Iris pigment epithelial cell (primary cell): ENCODE measurements at places on chromosomes 13 and 19.
A peak's percentile ranks its signal among the peaks of the same experiment; 100 is the strongest.

GRCh38 chr13:51361106-51361505 is 21.6 kb downstream of the SERPINE3 start:
- no peak for DNase-seq

DNA sequence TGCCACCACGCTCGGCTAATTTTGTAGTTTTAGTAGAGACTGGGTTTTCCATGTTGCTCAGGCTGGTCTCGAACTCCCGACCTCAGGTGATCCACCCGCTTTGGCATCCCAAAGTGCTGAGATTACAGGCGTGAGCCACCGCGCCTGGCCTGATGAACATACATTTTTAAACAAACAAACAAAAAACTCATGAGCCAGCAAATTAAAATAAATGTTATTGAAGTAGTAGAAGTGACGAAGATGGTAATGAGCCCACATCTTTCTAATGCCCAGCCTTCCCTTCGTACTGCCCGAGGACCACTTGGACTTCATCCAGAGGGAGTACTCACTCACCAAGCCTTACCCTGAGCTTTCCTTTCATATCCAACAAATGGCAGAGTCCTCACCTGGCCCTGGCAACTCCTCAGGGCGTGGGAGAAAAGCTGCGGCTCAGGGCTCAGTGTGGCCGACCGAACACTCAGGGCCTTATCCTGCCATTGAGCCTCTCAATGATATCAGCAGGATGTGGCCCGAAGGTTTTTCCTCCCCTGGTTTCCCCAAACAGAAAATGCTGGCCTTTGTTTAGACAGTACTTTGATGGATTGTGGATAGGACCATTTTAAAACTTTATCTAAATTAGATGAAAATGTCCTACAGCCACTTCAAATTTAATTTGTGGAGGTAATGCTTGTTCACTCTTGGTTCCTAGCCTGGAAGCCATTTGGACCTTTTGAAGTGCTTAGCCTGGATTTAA is 22.8 kb upstream of the ABCC4 start:
- DNase-seq, result no peak

DNA sequence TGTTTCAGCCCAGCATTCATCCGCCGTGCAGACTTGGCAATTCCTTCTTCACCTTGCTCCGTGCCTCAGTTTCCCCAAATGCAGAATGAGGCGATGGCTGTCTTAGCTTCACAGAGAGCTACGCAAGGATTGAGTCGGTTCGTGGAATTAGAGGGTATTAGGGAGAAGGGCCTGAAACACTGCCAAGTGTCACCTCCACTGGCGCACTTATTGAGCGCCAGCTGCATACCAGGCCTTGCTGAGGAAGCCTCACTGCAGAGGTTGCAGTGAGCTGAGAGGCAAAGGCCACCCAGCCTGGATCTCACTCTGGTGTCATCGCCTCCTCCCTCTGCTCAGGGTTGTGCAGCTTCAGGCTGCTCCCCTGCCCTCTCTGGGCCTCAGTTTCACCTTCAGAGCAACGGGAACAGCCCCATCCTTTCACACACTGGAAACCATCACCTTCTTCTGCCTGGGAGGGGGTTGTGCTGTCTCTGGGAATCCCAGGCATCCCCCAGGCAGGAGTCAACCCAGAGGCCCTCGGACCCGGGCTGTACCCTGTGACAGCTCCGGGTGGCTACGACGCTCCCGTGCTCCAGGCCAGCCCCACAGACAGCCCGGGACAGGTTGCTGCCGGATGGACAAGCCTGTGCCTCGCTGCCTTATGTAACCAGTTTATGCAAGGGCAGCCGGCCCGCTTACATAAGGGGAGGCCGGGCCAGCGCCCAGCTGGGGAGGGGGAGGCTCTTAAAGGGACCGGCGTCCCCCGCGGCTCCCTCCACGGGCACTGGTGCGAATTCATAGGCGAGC is 31.9 kb downstream of the NFIC start:
- DNase-seq, result peak; percentile 45

DNA sequence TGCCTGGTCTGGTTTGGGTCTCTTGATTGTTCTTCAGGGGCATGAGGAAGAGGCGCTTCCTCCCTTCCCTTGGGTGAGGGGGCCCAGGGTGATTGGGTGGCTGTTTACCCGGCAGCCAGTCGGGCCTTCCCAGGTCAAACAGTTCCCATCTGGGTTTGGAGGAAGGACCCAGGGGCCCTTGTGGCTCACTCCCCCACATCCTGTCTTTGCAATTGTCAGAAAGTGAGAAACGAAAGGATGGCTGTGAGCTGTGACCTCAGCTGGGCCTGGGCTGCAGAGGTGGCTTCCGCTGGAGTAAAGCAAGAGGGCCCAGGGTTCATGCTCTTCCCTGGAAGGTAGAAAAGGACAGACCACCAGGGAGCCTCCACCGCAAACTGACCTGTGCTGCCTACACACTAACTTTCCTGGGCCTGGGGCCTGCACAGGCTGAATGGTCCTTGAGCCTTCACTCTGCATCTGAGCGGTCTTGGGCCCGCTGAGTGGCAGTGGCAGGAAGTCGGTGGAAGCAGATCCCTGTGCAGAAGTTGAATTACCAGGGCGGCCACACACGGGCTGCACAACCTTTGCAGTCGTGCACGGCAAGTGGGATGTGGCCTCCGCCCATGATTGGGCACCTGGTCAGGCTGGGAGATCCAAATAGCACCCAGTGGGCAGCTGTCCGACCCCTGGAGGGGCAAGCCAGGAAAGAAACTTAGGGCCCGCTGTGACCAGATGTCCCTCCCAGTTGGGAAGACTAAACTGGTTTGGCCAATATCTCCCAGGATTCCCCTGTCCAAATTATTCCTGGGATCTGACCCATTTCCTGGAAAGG is 5.3 kb upstream of the CD79A start:
- no peak for DNase-seq

- no peak for DNase-seq
Measured at GRCh38 chr19:45757695-45758094, 11.4 kb downstream of the SIX5 start.

- DNase-seq, result peak; percentile 60
Measured at GRCh38 chr13:107421951-107422350, 793.4 kb downstream of the LIG4 start.

DNA sequence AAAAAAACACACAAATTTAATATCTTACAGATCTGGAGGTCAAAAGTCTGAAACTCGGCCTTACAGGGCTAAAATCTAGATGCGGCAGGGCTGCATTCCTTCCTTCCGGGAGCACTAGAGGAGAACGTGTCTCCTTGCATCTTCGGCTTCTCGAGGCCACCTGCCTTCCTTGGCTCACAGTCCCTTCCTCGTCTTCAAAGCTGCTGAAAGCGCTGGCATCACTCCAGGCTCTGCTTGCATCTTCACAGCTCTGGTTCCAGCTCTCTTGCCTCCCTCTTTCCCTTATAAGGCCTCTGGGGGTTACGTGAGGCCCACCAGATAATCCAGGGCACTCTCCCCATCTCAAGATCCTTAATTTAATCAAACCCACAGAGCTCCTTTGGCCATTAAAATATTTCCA is 10.5 kb downstream of the XRCC1 start:
- no peak for DNase-seq

DNA sequence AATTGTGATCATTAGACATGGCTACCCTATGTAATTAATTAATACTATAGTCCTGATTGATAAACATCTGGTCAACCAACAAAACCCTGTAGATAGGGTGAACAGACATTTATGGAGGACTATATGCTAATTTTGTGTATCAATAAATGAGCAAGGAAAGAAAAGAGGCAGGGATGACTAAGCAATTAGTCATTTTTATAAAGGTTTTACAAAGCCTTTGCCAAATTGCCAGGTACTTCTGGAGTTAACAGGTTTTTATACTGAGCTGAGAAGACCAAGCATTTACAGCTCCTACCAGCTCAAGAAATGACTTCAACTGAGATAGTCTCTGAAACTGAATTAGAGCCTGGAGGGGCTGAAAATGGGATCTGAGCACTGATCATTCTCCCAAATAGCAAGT is 186.8 kb upstream of the PRR20A start:
- no peak for DNase-seq

DNA sequence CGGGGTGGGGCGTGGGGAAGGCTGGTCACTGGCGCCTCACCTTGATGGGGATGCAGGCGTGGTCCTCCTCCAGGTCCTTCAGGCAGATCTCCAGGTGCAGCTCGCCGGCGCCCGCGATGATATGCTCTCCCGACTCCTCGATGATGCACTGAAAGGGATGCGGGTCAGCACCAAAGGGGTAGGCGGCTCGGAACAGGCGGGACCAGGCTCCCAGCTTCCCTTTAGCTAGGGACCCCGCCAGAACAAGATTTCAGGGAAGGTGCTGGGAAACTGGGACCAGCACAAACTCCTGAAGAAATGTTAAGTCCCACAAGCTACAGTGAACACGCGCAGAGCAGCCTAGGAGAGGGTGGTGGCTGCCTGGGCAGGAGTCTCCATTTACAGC is 6.0 kb downstream of the EEF2 start:
- no peak for DNase-seq

GRCh38 chr13:73519396-73520116 is 460.8 kb downstream of the KLF5 start:
- DNase-seq, result no peak

DNA sequence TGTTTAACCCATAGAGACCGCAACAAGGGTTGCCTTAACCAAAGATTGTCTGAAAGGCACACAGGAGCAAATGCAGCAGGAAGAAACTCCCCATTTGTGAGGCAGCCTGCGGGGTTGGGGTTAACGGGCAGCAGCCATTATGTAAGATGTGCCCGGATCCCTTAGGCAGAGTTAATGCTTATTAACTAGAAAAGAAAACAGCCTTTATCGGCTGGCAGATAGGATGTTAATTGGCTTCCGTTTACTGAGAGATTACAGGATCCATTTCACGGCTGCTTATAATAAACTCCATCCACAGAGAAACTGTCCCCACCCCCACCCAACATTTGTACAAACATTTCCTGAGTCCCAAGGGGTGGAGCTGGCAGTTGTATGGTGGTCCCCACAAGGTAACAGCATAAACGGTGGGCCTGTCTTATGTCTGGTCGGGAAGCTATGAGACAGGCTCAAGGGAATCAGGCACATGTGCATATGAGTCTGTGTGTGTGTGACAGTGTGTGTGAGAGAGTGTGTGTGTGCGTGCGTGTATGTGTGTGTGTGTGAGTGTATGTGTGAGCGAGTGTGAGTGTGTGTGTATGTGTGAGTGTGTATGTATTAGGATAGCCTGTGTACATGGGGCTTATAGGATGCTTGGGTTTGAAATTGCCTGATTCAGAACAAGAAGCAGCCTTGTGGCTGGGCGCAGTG is 10.5 kb downstream of the SLC25A42 start:
- no peak for DNase-seq

DNA sequence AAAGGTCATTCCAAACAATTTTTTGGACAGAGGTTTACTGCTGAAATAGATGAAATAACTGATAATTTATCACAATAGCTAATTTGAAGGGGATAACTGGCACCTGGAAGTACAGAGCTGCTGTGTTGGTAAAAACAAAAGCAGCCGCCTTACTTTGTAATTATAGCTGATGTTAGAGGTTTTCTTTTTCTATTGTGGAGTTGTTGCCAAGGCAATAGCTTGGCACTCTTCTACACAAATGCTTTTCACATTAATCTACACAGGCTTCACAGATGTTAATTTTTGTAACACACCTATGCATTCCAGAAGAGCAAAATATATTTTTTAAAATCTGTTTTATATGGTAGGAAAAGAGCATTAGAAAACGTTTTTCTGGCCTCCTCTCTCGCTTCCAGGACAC is 56.9 kb downstream of the LACC1 start:
- no peak for DNase-seq

DNA sequence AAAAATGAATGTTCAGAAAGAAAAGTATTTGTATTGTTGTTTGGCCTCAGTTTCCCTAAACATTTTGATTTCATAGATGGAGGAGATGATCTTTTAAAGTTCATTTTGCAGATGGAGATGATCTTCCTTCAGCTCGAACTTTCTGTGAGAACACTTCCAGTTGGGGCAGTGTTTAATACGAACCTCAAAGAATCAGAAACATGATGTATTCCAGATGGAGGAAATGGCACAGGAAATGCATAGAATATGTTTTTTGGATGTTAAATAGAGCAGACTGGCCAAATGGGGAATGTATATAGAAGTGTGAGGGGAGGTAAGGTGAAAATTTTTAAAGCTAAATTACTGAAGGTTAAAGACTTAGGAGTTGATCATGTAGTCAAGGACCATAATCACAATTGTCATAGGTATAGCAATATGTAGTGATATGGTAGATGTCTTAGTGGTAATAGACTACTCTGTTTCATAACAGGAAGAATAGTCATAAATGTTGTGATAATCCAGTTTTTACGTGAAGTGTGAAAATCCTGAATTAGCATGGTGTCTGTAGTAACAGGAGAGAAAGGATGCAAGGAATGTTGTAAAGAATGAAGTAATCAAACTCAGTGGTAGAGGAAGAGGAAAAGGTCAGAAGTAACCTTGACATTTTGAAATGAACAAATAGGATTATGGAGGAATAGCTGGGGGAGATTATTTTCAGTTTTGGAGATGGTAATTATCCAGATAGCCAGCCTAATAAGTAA is 5.1 kb downstream of the RAP2A start:
- peak; percentile 36 for DNase-seq

DNA sequence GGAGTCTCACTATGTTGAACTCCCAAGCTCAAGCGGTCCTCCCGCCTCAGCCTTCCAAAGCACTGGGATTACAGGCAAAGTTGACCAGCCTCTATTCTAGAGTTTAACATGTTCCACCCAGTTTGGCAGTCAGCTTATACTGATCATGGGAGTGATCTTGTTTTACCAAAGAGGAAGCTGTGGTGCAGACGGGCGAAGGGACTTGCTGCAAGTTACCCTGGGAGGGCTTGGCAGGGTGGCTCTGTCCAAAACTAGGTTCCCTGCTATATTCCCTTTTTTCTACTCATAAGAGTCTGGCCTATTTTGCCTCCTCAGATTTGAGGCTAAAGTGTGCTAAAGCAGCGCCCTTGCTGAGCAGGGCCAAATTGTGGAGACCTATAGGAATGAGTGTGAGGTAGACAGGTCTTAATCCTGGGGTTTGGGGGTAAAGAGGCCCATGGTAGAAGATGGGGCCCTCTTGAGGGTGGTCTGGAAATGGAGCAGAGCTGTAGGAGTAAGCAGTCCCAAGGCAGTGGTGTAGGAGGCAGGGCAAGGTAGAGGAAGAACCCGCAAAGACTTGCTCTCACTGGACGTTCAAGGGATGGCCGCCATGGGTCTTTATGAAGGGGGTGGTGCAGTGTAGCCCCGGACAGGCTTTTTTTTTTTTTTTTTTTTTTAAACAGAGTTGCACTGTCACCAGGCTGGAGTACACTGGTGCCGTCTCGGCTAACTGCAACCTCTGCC is 3.3 kb downstream of the RPS19 start:
- DNase-seq, result no peak

- no peak for DNase-seq
Measured at GRCh38 chr13:72694314-72694713, 33.1 kb downstream of the MZT1 start.

DNA sequence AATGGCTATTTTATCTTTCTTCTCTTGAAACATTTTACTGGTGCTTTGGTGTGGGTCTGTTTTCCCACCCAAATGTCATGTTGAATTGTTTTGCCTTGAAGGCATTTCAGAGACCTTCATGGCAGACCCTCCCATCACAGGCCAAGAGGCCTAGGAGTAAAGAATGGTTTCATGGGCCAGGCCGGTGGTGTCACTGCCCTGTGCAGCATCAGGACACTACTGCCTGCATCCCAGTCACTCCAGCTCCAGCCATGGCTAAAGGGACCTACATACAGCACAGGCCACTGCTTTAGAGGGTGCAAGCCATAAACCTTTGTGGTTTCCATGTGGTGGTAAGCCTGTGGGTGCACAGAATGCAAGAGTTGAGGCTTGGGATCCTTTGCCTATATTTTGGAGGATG is 326.9 kb downstream of the SLITRK5 start:
- DNase-seq, result no peak
